ENCODE measurements at places on chromosomes 13 and 19. TPM values are rescaled to one million over a fixed set of nuclear protein-coding genes. Genes with fewer than 3 reads are reported as not detected.
A peak's percentile ranks its signal among the peaks of the same experiment; 100 is the strongest.

CACNG7 gene
- not detected for total RNA-seq

KASH5 gene
- not detected for total RNA-seq

ZNF415 gene
- 3.1 TPM for total RNA-seq

ZNF284 gene
- 1.9 TPM for total RNA-seq

- peaks cover 2% of the 10 kb centered on the region for H3K27me3 ChIP-seq
- H3K4me1 ChIP-seq, result no peaks in the 10 kb centered on the region
- no peak overlapping the region for H3K27ac ChIP-seq
- no peaks in the 10 kb centered on the region for H3K36me3 ChIP-seq
These were observed 208.3 kb upstream of the SERP2 start for GRCh38 chr13:44165221-44165888.

DNA sequence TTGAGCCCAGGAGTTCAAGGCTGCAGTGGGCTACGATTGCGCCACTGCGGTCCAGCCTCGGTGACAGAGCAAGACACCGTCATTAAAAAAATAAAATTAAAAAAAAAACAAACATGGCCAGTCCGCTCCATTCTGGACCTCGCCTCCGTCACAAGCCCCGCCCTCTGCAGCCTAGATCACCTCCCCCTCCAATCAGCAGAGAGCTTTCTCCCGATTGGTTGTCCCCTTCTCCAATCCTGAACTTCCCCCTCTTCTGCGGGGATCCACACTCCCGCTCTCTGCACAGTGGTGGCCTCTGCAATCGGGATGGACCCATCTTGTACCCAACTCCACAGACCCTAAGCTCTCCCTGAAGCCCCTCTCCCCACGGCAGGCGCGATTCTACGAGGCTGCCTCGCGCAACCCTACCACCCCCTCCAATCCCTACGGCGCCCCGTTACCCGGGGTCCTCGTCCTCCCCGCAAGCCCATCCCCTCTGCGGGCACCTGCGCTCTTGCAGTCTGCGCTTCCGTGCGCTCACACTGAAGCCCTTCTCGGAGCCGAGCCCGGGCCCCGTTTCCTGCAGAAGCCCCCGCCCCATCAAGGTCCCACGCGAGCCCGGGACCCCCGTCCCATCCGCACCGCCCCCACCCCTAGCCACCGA lies 540 bp downstream of the TMEM160 start:
- peak overlapping the region; percentile 99 for H3K4me3 ChIP-seq
- peak; percentile 93 for DNase-seq
- no peaks in the 10 kb centered on the region for H3K27me3 ChIP-seq

DNA sequence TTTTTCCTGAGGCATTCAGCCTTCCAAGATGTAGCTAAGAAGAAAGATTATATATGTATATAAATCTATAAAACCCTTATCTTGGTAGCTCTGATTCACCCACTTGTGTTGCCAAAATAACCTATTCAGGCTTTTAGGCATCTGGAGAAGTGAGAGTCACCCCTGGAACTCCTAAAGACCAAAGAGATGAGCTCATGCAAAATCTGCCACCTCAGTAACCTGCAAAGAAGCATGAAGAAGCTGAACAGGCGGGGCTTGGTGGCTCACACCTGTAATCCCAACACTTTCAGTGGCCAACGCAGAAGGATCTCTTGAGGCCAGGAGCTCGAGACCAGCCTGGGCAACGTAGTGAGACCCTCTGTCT lies 393.7 kb downstream of the FOXO1 start:
- no peaks in the 10 kb centered on the region for H3K27me3 ChIP-seq
- no peak overlapping the region for H3K4me3 ChIP-seq
- no peak for DNase-seq

- H3K4me3 ChIP-seq, result no peak overlapping the region
- H3K36me3 ChIP-seq, result no peaks in the 10 kb centered on the region
These were observed 103.1 kb upstream of the RNF113B start for GRCh38 chr13:98280176-98280510.

DNA sequence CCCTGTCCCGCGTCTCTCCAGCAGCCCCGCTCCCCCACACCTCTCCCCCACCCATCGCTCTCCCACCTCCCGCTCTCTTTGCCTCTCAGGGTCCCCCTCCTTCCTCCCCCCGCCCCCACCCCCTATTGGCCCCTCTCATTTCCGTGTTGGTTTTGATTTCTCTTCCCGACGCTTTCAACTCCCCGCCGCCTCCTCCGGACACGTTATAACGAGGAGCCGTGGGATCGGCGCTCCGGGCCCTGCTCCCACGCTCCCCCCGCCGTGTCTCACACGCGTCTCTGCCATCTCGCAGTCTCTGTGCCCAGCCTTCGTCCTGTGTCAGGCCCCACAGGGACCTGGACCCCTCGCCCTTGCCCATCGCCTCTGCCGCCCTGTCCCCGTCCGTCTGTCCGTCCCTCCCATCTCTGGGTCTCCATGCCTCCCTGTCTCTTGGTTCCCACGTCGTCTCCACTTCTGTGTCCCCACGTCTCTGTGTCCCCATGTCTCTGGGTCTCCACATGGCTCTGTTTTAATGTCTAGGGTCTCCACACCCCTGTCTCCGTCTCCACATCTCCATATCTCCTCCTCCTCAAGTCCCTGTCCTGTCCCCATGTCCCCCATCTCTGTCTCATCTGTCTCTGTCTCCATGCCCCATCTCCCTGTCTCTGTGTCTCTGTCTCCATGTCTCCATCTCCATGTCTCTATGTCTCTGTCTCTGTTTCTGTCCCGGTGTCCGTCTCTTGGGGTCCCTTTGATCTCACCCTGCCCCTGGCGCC lies 13.1 kb downstream of the ERFL start:
- no peak overlapping the region for H3K27ac ChIP-seq
- H3K4me1 ChIP-seq, result peaks cover 30% of the 10 kb centered on the region
- no peak overlapping the region for H3K4me3 ChIP-seq
- H3K36me3 ChIP-seq, result peaks cover 6% of the 10 kb centered on the region

GRCh38 chr19:46726971-46727501 lies 10.1 kb upstream of the PRKD2 start:
- H3K4me3 ChIP-seq, result no peak overlapping the region
- DNase-seq, result no peak
- H3K27me3 ChIP-seq, result no peaks in the 10 kb centered on the region

GRCh38 chr13:58704953-58705352 lies 1073.4 kb downstream of the PCDH17 start:
- no peak overlapping the region for H3K4me3 ChIP-seq
- no peaks in the 10 kb centered on the region for H3K4me1 ChIP-seq
- H3K36me3 ChIP-seq, result no peaks in the 10 kb centered on the region

- no peak for DNase-seq
- H3K4me1 ChIP-seq, result peaks cover 2% of the 10 kb centered on the region
- H3K27ac ChIP-seq, result no peak overlapping the region
- H3K27me3 ChIP-seq, result no peaks in the 10 kb centered on the region
These were observed 77.6 kb downstream of the KDM4B start for GRCh38 chr19:5046339-5047039.

DNA sequence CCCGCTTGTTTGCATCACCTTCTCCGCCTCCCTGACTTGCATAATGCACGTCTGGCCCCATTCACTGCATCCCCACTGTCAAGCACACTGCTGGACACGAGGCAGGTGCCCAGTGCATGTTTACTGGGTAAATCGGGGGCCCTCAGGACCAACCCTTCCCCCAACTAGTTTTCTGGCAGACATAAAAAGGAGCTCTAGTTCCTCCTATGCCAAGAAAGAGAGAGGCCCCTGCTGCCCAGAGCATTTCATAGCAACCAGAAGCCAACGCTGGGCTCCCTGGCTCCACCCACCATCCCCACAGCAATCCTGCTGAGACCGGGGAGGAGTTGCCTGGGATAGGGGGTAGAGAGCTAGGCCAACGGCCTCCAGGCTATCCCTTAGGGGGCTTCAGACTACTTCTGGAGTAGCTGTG lies 23.2 kb downstream of the ANKRD27 start:
- peaks cover 24% of the 10 kb centered on the region for H3K36me3 ChIP-seq
- peaks cover 10% of the 10 kb centered on the region for H3K4me1 ChIP-seq
- DNase-seq, result no peak
- no peak overlapping the region for H3K4me3 ChIP-seq

- H3K4me3 ChIP-seq, result peak overlapping the region; percentile 29
- H3K27me3 ChIP-seq, result no peaks in the 10 kb centered on the region
- H3K27ac ChIP-seq, result peak overlapping the region; percentile 98
- DNase-seq, result no peak
- peaks cover 70% of the 10 kb centered on the region for H3K4me1 ChIP-seq
These were observed 17.3 kb upstream of the FCGBP start for GRCh38 chr19:39951686-39952085.

DNA sequence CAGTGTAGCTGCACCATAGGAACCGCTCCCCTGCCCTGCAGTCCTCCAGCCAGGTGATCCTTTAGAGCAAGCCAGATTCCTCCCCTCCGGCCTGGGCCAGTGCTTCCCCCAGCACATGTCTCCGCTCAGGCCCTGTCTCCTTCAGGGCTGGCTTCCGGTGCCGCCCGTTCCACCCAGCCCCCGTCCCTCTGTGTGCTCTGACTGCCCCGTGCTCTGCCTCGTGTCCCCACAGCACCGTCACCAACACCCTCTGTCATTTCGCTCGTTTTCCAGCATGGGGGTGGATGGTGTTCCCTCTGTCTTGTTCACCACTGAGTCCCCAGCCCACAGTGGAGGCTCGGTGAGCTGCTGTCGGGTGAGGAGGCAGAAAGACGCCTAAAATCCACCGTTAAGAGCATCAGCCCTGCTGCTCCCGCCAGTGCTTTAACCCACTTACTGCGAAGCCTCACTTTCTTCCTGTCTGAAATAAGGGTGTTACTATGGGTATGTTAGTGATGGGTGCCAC lies 54.5 kb downstream of the TSSK6 start:
- peak; percentile 83 for DNase-seq
- peak overlapping the region; percentile 89 for H3K4me3 ChIP-seq
- H3K27ac ChIP-seq, result peak overlapping the region; percentile 100
- peaks cover 82% of the 10 kb centered on the region for H3K4me1 ChIP-seq

DNA sequence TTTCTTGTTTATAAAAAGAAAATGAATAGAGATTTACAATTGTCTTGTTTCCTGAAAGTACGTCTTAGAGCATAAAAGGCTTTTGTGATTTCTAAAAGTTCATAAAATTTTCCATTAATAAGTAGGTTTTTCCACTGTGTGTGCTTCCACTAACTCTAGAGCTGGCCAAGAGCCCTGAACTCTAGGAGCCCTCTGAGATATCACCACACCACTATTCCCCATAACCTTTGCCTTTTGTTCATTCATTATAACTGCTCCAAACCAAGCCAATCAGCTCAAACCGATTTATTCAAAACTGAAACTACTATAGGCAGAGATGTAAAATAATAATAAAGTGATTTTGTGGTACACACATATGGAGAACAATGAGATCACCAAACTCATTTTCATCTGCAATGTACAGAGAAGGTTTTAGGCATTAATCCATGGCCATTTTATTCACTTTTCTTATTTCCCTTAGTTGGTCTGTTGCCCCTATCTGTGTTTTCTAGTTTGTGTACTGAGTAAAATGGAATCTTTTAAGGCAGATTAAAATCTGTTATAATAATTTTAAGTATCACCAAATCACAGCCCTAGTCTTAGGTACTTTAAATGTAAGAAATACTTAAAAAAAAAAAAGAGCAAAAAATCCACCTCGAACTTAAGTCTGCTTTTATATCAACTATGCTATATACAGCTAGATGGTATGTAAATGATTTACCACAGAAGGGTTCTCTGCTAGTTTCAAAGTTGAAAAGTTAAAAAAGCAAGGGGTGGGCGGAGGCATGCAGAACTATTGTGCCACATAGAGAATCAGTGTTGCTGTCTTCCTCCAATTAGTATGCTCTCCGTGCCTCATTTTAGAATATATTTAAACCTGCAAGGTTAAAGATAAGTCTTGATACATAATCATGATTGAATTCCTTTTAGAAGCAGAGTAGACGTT lies 311.3 kb downstream of the KLF12 start:
- H3K4me3 ChIP-seq, result no peak overlapping the region
- H3K27me3 ChIP-seq, result no peaks in the 10 kb centered on the region
- DNase-seq, result no peak
- peaks cover 9% of the 10 kb centered on the region for H3K36me3 ChIP-seq
- no peak overlapping the region for H3K27ac ChIP-seq
- peaks cover 40% of the 10 kb centered on the region for H3K4me1 ChIP-seq

GRCh38 chr19:18945297-18945696 lies 4.3 kb upstream of the HOMER3 start:
- H3K27me3 ChIP-seq, result peaks cover 15% of the 10 kb centered on the region
- DNase-seq, result no peak
- H3K36me3 ChIP-seq, result no peaks in the 10 kb centered on the region
- H3K4me3 ChIP-seq, result no peak overlapping the region

DNA sequence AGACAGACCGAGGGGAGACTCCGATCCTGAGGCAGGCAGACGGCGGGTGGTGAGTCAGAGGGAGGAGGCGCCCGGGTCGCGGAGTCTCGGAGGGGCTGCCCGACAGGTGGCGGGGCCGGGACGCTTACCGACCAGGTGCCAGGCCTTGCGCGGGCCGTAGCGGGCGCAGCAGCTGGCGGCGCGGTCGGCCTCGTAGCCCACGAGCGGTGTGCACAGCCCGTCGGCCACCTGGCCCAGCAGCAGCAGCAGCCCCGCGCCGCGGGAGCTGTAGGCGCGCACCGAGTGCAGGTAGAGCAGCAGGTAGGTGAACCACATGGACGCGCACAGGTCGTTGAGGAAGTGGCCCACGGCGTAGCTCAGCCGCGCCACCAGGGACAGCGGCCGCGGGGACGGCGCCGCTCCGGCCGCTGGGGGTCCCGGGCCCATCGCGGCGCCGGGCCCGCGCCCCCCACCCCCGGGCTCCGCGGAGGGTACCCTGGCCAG lies 367 bp downstream of the MFSD12 start:
- H3K27ac ChIP-seq, result peak overlapping the region; percentile 79
- H3K36me3 ChIP-seq, result peaks cover 12% of the 10 kb centered on the region
- peak overlapping the region; percentile 92 for H3K4me3 ChIP-seq
- DNase-seq, result peak; percentile 80

- DNase-seq, result peak; percentile 82
- H3K27me3 ChIP-seq, result no peaks in the 10 kb centered on the region
- H3K27ac ChIP-seq, result peak within 1 kb of the TSS; percentile 95
- peaks cover 28% of the 10 kb centered on the region for H3K4me1 ChIP-seq
- H3K4me3 ChIP-seq, result peak within 1 kb of the TSS; percentile 89
These were observed at the start of gene S1PR4 for GRCh38 chr19:3178377-3178972. TSS of gene S1PR4 (plus strand) at chr19:3178769. CDS start at chr19:3178793, 24 bp downstream.

GRCh38 chr19:23071147-23071511 lies 45.7 kb upstream of the ZNF730 start:
- peaks cover 42% of the 10 kb centered on the region for H3K27me3 ChIP-seq
- H3K4me1 ChIP-seq, result peaks cover 3% of the 10 kb centered on the region
- H3K4me3 ChIP-seq, result no peak overlapping the region
- H3K36me3 ChIP-seq, result no peaks in the 10 kb centered on the region

DNA sequence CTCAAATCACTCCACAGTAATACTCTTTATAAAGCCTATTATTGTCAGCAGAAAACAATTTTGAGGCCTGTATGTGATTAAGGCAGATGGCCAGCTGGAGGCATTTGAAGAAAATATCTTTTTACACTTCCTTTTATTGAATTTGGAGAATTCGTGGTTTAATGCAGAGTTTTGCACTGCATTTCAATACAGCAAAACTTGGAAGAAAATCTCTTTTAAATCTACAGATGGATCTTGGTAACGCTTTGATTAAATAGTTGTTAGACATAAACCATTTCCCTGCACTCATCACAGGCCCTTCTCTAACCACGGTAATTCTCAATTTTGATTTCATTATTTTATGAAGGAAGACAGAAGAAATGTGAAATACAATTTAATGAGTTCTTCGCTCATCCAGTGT lies 185.7 kb downstream of the RFC3 start:
- H3K27me3 ChIP-seq, result no peaks in the 10 kb centered on the region
- no peak overlapping the region for H3K4me3 ChIP-seq
- no peaks in the 10 kb centered on the region for H3K4me1 ChIP-seq
- no peak overlapping the region for H3K27ac ChIP-seq
- no peaks in the 10 kb centered on the region for H3K36me3 ChIP-seq

Data from activated CD8-positive, alpha-beta T cell treated with anti-CD3 and anti-CD28 coated beads for 36 hours (primary cell).